ENCODE measurements at places on chromosomes 5 and 9.
A peak's percentile ranks its signal among the peaks of the same experiment; 100 is the strongest.

DNA sequence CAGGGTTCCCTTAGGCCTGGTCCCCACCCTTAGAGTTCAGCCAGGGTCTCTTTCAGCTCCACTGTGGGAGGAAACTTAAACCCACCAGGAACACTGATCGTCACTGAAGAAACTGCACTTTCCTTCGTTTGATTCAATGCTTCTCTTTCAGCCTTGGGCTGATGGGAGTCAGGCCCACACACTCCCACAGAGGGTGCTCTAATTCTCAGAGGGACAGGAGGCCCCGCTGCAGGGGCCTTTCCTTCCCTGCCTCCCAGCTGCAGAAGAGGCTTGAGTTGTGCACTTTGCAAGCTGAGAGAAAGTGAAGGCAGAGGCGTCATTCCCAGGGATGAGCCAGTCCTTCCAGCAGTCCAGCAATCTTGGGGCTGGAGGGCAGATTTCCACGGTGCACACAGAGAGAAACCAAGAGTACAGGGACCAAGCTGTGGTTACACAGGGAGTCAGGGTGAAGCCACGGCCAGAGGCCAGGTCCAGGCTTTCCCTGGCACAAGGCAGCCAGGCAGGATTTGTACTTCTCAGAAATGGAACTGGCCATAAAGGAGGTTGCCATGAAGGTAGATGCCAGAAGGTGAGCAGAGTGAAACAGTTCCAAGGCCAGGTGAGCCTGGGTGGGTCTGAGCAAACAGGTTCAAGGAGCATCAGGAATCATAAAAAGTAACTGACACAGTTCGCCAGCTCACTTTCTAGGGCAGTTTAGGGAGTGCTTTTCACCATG is 10.4 kb upstream of the GLIPR2 start:
- no peak for DNase-seq

DNA sequence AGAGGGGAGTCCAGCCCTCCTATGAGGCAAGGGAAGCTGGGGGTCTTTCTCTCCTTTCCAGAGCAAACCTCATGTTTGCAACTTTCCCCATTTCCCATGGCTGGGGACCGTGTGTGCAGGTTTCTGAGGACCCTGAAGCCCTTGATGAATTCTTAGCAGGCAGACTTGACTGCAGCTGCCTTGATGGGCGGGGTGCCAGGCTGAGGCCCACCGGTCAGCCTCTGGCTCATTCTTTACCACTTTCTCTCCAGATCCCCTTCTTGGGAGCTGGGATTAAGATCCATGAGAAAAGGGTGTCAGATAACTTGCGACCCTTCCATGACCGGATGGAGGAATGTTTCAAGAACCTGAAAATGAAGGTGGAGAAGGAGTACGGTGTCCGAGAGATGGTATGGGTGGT is 30.0 kb upstream of the FOXI1 start:
- no peak for DNase-seq

DNA sequence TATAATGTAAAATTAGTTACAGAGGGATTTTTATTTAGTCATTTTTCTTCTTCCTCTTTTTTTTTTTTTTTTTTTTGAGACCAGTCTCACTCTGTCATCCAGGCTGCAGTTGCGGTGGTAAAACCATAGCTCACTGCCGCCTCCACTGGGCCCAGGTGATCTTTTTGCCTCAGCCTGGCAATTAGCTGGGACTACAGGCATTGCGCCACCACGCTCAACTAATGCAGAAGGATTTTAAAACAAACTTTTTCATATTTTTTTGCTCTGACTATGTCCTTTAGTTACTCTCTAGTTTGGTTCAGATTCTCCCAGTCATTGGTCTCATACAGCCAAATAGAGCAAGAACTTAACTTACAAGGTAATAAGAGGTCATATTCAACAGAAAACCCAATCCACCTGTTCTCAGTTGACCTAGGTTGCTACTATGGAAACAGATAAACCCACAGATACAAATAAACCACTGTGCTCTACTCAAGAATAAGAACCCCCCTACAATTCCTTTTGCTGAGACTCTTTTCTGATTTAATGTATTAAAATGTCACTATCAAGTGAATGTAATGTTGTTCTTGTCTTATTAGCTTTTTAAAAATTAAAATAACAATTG is 50.1 kb upstream of the TTC39B start:
- DNase-seq: peak; percentile 47

- no peak for DNase-seq
These were observed 101.4 kb upstream of the SLC44A1 start for GRCh38 chr9:105143136-105143430.

DNA sequence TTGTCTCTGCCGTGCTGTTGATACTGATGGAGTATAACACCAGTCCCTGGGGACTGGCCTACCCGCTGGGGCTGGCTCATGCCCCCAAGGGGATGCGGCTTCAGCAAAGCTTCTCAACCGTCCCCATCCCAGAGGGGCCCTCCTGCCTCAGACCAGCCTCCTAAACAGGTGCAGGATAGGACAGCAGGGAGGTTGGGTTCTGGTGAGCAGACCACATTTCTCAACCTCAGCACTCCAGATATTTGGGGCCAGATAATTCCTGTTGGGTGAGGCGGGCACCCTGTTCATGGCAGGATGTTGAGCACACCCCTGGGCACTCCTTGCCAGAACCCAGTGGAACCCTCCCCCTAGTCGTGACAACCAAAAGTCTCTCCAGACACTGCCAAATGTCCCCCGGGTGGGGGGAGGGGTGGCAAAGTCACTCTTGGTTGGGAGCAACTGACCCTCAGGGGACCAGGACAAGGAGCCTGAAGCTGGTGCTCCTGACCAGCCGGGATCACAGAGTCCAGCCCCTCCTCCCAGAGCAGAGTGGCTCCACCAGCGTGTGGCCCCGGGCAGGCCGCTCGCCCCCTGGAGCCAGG is 107.8 kb downstream of the ZNF354C start:
- no peak for DNase-seq

DNA sequence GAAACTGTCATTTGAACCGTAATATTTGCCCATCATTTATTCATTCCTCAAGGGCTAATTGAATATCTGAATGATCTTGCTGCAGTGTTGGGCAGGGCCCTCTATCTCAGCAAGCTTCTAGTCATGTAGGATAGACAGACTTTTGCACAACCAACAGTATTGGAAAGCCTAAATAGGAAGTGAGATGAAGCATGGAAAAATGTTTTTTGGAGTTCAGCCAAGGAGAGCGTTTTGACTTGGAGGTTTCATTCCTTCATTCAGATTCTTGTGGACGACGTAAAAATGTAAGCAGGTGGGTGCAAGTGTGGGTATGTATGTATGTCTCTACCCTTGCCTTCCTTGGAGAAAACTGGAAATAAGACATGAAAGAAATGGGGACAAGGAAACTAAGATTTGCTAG is 15.5 kb downstream of the DAPK1 start:
- DNase-seq: no peak

- DNase-seq: no peak
These were observed 192.7 kb upstream of the SGCD start for GRCh38 chr5:156134216-156134615.

Data from activated naive CD4-positive, alpha-beta T cell treated with Interleukin-2 at 50 U/mL for 16 hours (primary cell).